ENCODE measurements at places on chromosomes 4 and X. TPM values are rescaled to one million over a fixed set of nuclear protein-coding genes. Genes with fewer than 3 reads are reported as not detected.
A peak's percentile ranks its signal among the peaks of the same experiment; 100 is the strongest.

DNA sequence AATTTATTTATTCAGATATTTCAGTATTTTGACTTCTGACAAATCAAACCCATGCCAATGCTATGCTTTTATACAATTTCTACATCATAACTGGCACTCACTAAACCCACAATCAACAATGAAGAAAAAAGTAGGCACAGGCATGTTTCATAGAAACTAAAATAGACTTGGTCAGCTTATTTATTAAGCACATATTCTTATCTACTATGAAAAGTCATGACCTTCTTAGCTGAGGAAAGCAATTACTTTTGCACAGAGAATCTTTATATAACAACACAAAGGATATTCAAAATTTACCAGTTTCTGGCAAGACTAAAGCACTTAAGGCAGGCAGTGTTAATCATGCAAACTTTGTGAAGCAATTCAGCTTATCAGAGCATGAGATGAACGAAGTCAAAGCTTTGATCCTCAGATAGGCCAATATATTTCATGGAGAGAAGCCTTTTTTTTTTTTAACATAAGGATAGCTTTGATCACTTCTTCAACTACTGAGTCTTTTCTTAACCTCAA, 490.6 kb downstream of the INPP4B start:
- peak overlapping the region; percentile 48 for H3K4me3 ChIP-seq
- peaks cover 94% of the 10 kb centered on the region for H3K4me1 ChIP-seq
- peaks cover 2% of the 10 kb centered on the region for H3K36me3 ChIP-seq
- DNase-seq: no peak
- peak overlapping the region; percentile 87 for H3K27ac ChIP-seq

- peaks cover 13% of the 10 kb centered on the region for H3K36me3 ChIP-seq
- peaks cover 67% of the 10 kb centered on the region for H3K4me1 ChIP-seq
- no peaks in the 10 kb centered on the region for H3K27me3 ChIP-seq
- no peak overlapping the region for H3K4me3 ChIP-seq
- no peak for DNase-seq
- peak overlapping the region; percentile 45 for H3K27ac ChIP-seq
These were observed 8.9 kb downstream of the ADD1 start for GRCh38 chr4:2852481-2852921.

DNA sequence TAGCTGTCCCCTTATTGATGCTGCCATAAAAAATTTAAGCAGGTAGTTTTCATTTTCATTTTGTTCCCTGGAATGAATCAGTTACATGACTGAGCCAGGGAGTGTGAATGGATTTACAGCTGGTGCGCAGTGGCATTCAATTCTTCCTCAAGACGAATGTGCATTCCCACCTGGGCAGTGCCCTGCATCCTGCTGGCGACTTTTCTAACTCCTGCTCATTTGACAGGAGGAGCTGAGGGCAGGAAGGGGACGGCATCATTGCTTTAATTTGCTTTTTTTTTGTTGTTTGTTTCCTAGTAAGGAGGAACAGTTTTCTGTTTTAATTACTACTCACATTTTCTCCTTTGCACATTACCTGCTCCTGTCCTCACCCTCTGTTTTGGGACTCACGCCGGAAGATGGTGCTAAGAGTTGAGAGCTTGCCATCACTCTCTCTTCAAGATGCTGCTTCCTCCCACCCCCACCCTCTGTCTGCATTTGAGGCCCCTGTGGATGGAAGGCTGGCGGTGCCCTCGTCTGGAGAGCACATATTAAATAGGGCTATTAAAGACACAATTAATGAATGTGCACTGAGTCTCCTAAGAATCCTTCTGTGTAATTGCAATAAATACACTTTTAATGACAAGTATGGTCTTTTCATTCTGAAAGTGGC, 35.8 kb downstream of the PSAPL1 start:
- DNase-seq: no peak
- peaks cover 16% of the 10 kb centered on the region for H3K27me3 ChIP-seq
- H3K27ac ChIP-seq: no peak overlapping the region
- no peaks in the 10 kb centered on the region for H3K4me1 ChIP-seq

The AFF2 gene
- total RNA-seq: 0.45 TPM

GRCh38 chr4:10605031-10605430, 79.5 kb downstream of the CLNK start:
- no peak overlapping the region for H3K4me3 ChIP-seq
- H3K27me3 ChIP-seq: no peaks in the 10 kb centered on the region
- no peaks in the 10 kb centered on the region for H3K36me3 ChIP-seq
- DNase-seq: no peak

The SPANXD gene
- not detected for total RNA-seq
